Left lung (tissue), 14 donors: ENCODE measurements at places on chromosomes 5 and 9. TPM values are rescaled to one million over a fixed set of nuclear protein-coding genes. Genes with fewer than 3 reads are reported as not detected.
A peak's percentile ranks its signal among the peaks of the same experiment; 100 is the strongest.

GRCh38 chr5:52840277-52841050, 52.7 kb downstream of the ITGA1 start:
- no peak for DNase-seq
- no peak overlapping the region for H3K4me3 ChIP-seq
- H3K27ac ChIP-seq: peak overlapping the region; percentile 64
- H3K27me3 ChIP-seq: no peaks in the 10 kb centered on the region

DNA sequence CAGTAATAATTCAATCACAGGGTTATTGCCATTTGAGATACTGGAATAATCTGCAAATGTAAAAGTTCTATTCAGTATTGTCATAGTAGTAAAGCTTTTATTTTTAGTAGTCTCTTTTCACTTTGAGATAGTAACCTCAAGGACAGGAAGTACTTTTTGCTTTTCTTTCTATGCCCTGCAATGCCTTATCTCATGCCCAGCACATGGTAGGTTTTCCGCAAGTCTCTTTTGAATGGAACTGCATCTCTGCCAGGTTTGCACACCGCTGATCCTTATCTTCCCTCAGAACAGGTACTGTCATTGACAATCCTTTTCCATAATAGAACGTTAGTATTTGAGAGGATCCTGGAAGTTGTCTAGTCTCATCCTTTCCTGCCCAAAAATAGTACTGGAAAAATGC, 91.8 kb upstream of the IFNK start:
- no peak overlapping the region for H3K4me3 ChIP-seq
- DNase-seq: no peak
- no peaks in the 10 kb centered on the region for H3K36me3 ChIP-seq
- H3K4me1 ChIP-seq: no peaks in the 10 kb centered on the region
- H3K27me3 ChIP-seq: no peaks in the 10 kb centered on the region

GRCh38 chr5:81177061-81177460, 56.1 kb upstream of the CKMT2 start:
- no peaks in the 10 kb centered on the region for H3K27me3 ChIP-seq
- no peaks in the 10 kb centered on the region for H3K36me3 ChIP-seq
- no peak overlapping the region for H3K27ac ChIP-seq
- no peak for DNase-seq

Gene PKN3
- 11.8 TPM for total RNA-seq

Gene SPINK5
- 4.3 TPM for total RNA-seq
